ENCODE measurements at places on chromosomes 16 and 17. TPM values are rescaled to one million over a fixed set of nuclear protein-coding genes. Genes with fewer than 3 reads are reported as not detected.

ESRP2 gene
- total RNA-seq: not detected

CDRT15L2 gene
- not detected for total RNA-seq

DERL2 gene
- total RNA-seq: 43.2 TPM

NPIPA2 gene
- total RNA-seq: not detected

ASB16 gene
- total RNA-seq: not detected

STAT5A gene
- total RNA-seq: 0.35 TPM

RAMP2 gene
- not detected for total RNA-seq

PRRT2 gene
- 1.0 TPM for total RNA-seq

PYY gene
- 0.17 TPM for total RNA-seq

MMP15 gene
- total RNA-seq: 1.6 TPM

PPY gene
- not detected for total RNA-seq

SDK2 gene
- total RNA-seq: 1.0 TPM

NKD1 gene
- 0.21 TPM for total RNA-seq

CPHXL2 gene
- total RNA-seq: not detected

GAST gene
- total RNA-seq: not detected

MFAP4 gene
- total RNA-seq: 122 TPM

CA7 gene
- total RNA-seq: not detected

CACNB1 gene
- total RNA-seq: 1.0 TPM

JPH3 gene
- total RNA-seq: 4.2 TPM

EXOC3L1 gene
- total RNA-seq: not detected

AIPL1 gene
- not detected for total RNA-seq

COL1A1 gene
- 11.1 TPM for total RNA-seq

GOT2 gene
- total RNA-seq: 59.5 TPM

HYDIN gene
- total RNA-seq: 0.15 TPM

TNFSF13 gene
- not detected for total RNA-seq

C16orf74 gene
- total RNA-seq: 5.8 TPM

GPR142 gene
- not detected for total RNA-seq

KRT12 gene
- total RNA-seq: not detected

ATAD5 gene
- total RNA-seq: 4.5 TPM

KRT28 gene
- total RNA-seq: not detected

ZNF750 gene
- not detected for total RNA-seq

KRTAP4-9 gene
- not detected for total RNA-seq

All from H4 (cell line).